Suprapubic skin (tissue), 4 donors: ENCODE measurements at places on chromosomes 7 and 10.

GRCh38 chr10:15346440-15347141, 24.5 kb downstream of the FAM171A1 start:
- H3K36me3 ChIP-seq: no peaks in the 10 kb centered on the region
- H3K4me1 ChIP-seq: peaks cover 8% of the 10 kb centered on the region
- DNase-seq: no peak
- no peak overlapping the region for H3K27ac ChIP-seq
- no peak overlapping the region for H3K4me3 ChIP-seq

GRCh38 chr7:123355576-123356190, 155.9 kb upstream of the SLC13A1 start:
- H3K4me1 ChIP-seq: no peaks in the 10 kb centered on the region
- H3K27ac ChIP-seq: no peak overlapping the region
- H3K36me3 ChIP-seq: no peaks in the 10 kb centered on the region
- no peak overlapping the region for H3K4me3 ChIP-seq
- DNase-seq: no peak

DNA sequence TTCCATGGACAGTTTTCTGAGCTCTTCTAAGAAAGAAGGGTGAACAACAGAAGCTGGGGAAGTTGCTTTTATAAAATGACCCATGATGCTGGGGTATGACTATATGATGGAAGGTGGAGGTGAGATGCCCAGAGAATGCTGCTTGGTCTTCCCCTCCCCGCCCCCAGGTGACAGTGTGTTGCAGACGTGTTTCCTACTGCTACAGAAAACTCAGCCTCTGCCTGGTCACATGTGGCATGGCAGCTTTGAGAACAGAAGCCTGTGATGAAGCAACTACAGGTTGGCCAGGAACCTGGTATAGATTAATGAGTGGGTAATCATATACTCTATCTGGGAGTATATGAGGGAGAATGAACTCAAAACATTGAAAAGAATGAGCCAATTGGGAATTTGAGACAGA, 67.1 kb downstream of the MTURN start:
- no peak for DNase-seq
- H3K36me3 ChIP-seq: no peaks in the 10 kb centered on the region
- no peaks in the 10 kb centered on the region for H3K27me3 ChIP-seq
- no peak overlapping the region for H3K27ac ChIP-seq
- no peak overlapping the region for H3K4me3 ChIP-seq

DNA sequence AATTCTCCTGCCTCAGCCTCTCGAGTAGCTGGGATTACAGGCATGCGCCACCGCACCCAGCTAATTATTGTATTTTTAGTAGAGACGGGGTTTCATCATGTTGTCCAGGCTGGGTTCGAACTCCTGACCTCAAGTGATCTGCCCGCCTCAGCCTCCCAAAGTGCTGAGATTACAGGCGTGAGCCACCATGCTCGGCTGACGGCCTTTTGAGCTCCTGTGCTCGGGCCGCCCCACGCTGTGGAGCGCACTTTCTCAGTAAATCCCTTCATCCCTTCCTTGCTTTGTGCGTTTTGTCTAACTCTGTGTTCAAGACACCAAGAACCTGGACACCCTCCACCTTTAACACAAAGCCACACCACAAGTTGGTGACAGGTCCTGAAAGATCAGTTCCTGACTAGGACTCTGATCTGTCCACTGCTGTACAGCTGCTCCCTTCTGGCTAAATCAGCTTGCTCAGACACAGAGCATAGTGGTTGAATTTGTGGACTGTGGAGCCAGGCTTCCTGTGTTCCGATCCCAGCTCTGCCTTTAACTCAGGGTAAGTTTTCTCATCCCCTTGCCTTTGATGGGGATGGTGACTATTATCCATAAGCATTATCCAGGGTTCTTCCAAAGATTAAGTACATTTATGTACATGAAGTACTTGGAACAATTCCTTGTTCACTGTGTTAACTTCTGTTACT, 20.1 kb downstream of the CHST3 start:
- H3K27me3 ChIP-seq: no peaks in the 10 kb centered on the region
- H3K4me1 ChIP-seq: peaks cover 79% of the 10 kb centered on the region
- DNase-seq: no peak
- H3K27ac ChIP-seq: peak overlapping the region; percentile 53
- no peaks in the 10 kb centered on the region for H3K36me3 ChIP-seq

GRCh38 chr7:55405856-55406541, 40.9 kb downstream of the LANCL2 start:
- no peak overlapping the region for H3K27ac ChIP-seq
- no peaks in the 10 kb centered on the region for H3K4me1 ChIP-seq
- H3K4me3 ChIP-seq: no peak overlapping the region
- no peak for DNase-seq
- H3K36me3 ChIP-seq: peaks cover 41% of the 10 kb centered on the region

- DNase-seq: no peak
- no peaks in the 10 kb centered on the region for H3K27me3 ChIP-seq
- H3K4me1 ChIP-seq: no peaks in the 10 kb centered on the region
- no peak overlapping the region for H3K4me3 ChIP-seq
These were observed 19.5 kb downstream of the LRMDA start for GRCh38 chr10:75450644-75451640.

DNA sequence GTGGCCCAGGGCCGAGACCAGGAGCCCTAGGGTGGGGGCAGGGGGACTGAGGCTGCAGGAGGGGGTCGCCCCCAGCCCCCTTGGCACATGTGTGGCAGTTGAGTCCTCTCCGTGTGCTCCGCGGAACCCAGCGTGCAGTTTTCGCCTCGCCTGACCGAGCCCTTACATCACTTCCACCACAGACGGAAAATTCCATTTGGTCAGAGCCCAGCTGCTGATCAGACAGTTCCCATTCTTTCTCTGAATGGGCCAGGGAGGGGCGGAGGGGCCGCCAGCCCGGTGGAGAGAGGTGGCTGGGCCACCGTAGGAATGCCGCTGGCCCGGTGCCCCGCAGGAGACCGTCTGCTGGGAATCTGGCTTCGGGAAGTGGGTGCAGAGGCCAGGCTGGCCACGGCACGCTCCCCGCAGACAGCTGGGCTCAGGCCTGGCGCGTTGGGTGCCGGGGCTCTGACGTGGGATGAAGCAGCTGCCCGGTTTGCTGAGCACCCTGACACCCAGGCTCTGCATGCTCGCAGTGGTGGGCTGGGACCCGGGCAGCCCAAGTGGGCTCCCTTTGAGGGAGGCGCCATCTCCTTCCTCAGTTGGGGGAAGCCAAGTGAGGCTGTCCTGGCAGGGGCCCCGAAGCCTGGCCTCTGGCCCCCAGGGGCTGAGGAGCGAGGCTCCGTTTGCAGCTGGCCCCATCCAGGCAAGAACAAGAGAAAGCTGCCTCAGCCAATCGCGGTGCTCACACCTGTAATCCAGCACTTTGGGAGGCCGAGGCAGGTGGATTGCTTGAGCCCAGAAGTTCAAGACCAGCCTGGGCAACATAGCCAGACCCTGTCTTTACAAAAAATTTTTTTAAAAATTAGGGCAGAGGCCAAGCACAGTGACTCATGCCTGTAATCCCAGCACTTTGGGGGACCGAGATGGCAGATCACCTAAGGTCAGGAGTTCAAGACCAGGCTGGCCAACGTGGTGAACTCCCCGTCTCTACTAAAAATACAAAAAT, 9.9 kb downstream of the TTYH3 start:
- DNase-seq: peak; percentile 93
- no peaks in the 10 kb centered on the region for H3K27me3 ChIP-seq
- H3K27ac ChIP-seq: peak overlapping the region; percentile 55
- H3K36me3 ChIP-seq: no peaks in the 10 kb centered on the region
- peak overlapping the region; percentile 13 for H3K4me3 ChIP-seq
- H3K4me1 ChIP-seq: peaks cover 67% of the 10 kb centered on the region

- H3K4me3 ChIP-seq: no peak overlapping the region
- no peaks in the 10 kb centered on the region for H3K4me1 ChIP-seq
- no peaks in the 10 kb centered on the region for H3K27me3 ChIP-seq
- H3K36me3 ChIP-seq: peaks cover 37% of the 10 kb centered on the region
These were observed 32.6 kb upstream of the GJD4 start for GRCh38 chr10:35572583-35572982.

- H3K27ac ChIP-seq: peak overlapping the region; percentile 5
- DNase-seq: no peak
- H3K36me3 ChIP-seq: no peaks in the 10 kb centered on the region
- no peaks in the 10 kb centered on the region for H3K4me1 ChIP-seq
These were observed 32.6 kb downstream of the PRLHR start for GRCh38 chr10:118562851-118563250.

- H3K36me3 ChIP-seq: no peaks in the 10 kb centered on the region
- DNase-seq: no peak
- H3K27ac ChIP-seq: no peak overlapping the region
- no peak overlapping the region for H3K4me3 ChIP-seq
These were observed 176.0 kb upstream of the NAMPT start for GRCh38 chr7:106460792-106461254.

GRCh38 chr7:32119790-32120196, 49.6 kb upstream of the PDE1C start:
- no peak for DNase-seq
- H3K27ac ChIP-seq: no peak overlapping the region
- H3K36me3 ChIP-seq: no peaks in the 10 kb centered on the region
- H3K4me3 ChIP-seq: no peak overlapping the region
- no peaks in the 10 kb centered on the region for H3K4me1 ChIP-seq

DNA sequence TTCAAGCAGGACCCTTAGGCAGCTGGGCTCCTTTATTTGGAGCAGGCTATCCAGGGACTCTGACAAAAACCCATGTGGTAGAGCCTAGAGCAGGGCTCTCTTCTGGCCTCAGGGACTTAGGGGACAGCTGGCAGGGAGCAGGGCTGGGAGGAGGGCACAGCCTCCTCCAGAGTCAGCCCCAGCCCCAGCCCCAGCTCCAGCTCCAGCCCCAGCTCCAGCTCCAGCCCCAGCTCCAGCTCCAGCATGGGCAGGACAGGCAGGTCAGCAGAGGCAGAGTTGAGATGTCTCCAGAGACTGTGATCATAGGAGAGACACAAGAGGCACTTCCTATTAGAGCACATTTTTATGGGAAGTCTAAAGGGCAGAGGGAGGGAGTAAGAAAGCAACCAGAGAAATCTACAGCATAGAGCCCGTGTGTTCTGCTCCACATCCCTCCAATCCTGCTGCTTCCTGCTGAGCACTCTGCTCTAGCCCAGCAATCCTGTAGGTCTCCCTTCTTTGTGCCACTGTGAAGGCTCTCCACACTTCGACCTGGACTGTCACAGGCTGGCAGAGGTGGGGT, 13.3 kb upstream of the C10orf53 start:
- H3K4me1 ChIP-seq: no peaks in the 10 kb centered on the region
- no peaks in the 10 kb centered on the region for H3K36me3 ChIP-seq
- H3K27ac ChIP-seq: no peak overlapping the region
- peaks cover 5% of the 10 kb centered on the region for H3K27me3 ChIP-seq
- H3K4me3 ChIP-seq: no peak overlapping the region

DNA sequence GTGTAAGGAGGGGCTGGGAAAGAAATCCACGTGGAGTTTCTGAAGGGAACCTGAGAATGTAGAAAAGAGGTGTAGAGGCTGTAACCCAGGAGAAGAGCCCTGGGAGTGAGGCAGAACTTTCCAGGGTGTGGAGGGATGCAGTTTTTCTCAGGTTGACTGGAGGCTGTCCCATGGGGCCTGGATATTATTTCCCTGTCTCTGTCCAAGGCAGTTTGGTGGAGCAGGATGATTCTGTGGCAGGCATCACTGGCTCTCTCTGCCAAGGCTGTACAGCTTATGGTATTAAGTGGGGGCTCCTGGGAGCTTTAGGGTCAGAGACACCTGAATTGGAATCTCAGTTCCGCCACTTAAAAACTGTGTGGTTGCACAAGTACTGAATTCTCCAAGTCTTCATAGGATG, 81.6 kb downstream of the CHN2 start:
- no peak for DNase-seq
- no peaks in the 10 kb centered on the region for H3K36me3 ChIP-seq
- H3K27ac ChIP-seq: no peak overlapping the region
- H3K27me3 ChIP-seq: no peaks in the 10 kb centered on the region

DNA sequence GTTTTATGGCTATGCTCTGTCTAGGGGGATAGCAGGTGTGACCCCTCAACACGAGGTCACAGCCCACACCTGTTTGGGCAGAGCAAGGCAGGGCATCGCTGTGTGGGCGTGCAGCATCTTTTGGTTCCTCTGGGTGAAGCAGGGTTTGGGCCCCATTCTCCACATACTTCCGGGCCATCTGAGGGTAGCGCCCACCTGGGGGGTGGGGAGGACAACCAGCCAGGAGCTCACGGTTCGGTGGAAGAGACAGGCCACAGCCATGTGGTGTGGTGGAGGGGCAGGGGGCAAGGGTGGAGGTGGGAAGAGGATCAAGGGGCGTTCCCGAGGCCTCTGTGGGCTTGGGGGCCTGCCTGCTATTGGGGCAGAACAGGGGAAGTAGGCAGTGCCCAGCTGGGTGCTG, 2.4 kb downstream of the SH2B2 start:
- DNase-seq: peak; percentile 50
- H3K4me3 ChIP-seq: no peak overlapping the region
- H3K36me3 ChIP-seq: no peaks in the 10 kb centered on the region
- no peak overlapping the region for H3K27ac ChIP-seq

- no peak overlapping the region for H3K27ac ChIP-seq
- H3K4me1 ChIP-seq: no peaks in the 10 kb centered on the region
- peak; percentile 63 for DNase-seq
- H3K27me3 ChIP-seq: peaks cover 31% of the 10 kb centered on the region
- H3K36me3 ChIP-seq: no peaks in the 10 kb centered on the region
These were observed 319.4 kb downstream of the WDR37 start for GRCh38 chr10:1375346-1376170.

- H3K27me3 ChIP-seq: no peaks in the 10 kb centered on the region
- no peak for DNase-seq
- peaks cover 6% of the 10 kb centered on the region for H3K4me1 ChIP-seq
- no peak overlapping the region for H3K4me3 ChIP-seq
These were observed 40.5 kb downstream of the HTR7 start for GRCh38 chr10:90817128-90817889.

DNA sequence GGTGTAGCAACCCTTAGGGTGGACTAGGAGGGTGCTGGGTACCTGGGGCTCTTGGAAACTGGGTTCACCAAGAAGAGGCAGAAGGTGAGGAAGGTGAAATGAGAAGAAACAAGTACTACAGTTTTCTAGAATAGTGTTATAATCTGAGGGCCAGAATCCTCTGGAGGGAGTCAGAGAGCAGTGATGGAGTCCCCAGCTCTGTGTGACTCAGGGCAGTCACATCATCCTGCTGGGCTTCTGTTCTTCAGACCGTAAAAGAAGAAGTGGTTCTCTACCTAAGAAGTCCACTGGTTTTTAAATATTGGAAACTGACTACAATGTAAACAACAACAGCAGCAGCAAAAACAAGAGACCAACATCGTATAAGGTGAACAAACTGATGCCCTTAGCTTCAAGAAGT, 197.3 kb downstream of the PRPF18 start:
- no peak overlapping the region for H3K4me3 ChIP-seq
- H3K4me1 ChIP-seq: peaks cover 26% of the 10 kb centered on the region
- DNase-seq: no peak
